Osteocyte (in vitro differentiated cells): ENCODE measurements at places on chromosomes 13 and 19. TPM values are rescaled to one million over a fixed set of nuclear protein-coding genes. Genes with fewer than 3 reads are reported as not detected.

GRCh38 chr19:19542507-19542906 lies 4.4 kb downstream of the CILP2 start:
- no peak overlapping the region for H3K27ac ChIP-seq
- DNase-seq = no peak
- no peaks in the 10 kb centered on the region for H3K36me3 ChIP-seq
- H3K27me3 ChIP-seq = no peaks in the 10 kb centered on the region
- H3K4me1 ChIP-seq = peaks cover 10% of the 10 kb centered on the region
- H3K4me3 ChIP-seq = no peak overlapping the region

GRCh38 chr13:26977541-26977940 lies 194.1 kb downstream of the USP12 start:
- no peaks in the 10 kb centered on the region for H3K36me3 ChIP-seq
- H3K27ac ChIP-seq = no peak overlapping the region
- no peak for DNase-seq
- H3K27me3 ChIP-seq = peaks cover 48% of the 10 kb centered on the region
- no peaks in the 10 kb centered on the region for H3K4me1 ChIP-seq

CGB8 gene
- not detected in 2 replicates for total RNA-seq

TNFSF13B gene
- total RNA-seq = 1.1 and 1.7 TPM in 2 replicates

TNNT1 gene
- not detected in 2 replicates for total RNA-seq

DNA sequence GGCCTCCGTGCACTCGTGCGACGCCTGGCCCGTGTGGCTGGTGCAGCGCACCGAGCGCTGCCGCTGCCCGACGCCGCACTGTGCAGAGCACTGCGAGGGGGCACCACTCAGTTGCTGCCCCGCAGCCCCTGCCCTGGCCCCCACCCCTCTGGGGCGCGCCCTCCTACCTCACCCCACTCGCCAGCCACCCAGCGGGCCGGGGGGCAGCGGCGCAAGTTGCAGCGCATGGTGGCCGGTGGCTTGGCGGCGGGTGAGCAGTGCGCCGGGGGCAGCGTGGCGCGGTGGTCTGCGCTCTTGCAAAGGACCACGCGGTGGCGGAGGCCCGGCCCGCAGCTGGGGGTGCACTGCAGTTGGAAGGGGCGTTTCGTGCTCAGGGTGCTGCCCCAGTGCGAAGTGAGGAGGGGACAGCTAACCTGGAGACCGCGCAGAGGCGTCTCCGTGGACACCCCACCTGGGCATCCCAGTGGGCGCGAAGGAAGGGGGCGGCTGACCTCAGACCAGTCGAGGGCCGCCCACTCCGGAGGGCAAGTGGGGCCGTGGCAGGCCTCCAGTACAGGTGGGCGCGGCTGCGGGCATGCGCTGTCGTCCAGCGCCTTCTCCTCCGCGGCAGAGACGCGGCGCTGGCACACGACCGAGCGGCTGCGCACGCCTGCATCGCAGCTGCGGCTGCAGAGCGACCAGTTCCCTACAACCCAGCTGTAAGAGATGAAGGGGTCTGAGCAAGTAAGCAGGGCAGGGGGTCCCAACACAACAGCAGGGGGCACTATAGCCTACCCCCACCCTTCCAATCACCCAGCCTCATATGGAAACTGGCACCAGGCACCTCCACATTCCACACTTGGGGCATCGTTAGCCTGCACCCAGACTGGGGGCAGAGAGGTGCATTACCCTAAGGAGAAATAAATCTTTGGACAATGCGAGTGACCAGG lies 8.0 kb upstream of the MYO1F start:
- H3K36me3 ChIP-seq = peaks cover 6% of the 10 kb centered on the region
- DNase-seq = no peak
- H3K27me3 ChIP-seq = no peaks in the 10 kb centered on the region
- H3K27ac ChIP-seq = no peak overlapping the region
- H3K4me1 ChIP-seq = no peaks in the 10 kb centered on the region

GRCh38 chr19:18910801-18911436 lies 8.3 kb downstream of the COPE start:
- peaks cover 10% of the 10 kb centered on the region for H3K36me3 ChIP-seq
- H3K4me3 ChIP-seq = no peak overlapping the region
- no peak for DNase-seq
- H3K4me1 ChIP-seq = peaks cover 2% of the 10 kb centered on the region
- H3K27me3 ChIP-seq = no peaks in the 10 kb centered on the region

KLHL1 gene
- total RNA-seq = not detected in 2 replicates

DNA sequence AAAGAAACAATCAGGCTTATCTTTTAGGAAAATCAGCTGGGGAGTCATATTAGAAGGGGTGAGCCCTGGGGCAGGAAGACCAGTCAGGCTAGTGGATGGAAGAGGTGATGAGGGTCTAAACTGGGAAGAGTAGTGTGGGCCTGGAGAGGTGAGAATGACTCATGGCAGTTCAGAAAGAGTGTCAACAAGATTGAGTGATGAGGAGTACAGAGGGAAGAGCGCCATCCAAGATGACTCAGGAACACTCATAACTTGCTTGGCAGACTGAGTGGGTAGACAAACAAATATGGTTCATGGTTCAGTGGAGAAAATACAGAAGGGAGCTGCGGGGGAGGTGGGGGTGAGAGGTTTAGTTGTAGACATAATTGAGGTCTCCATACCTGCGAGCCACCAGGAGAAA lies 17.3 kb upstream of the CLDN10 start:
- H3K4me1 ChIP-seq = peaks cover 3% of the 10 kb centered on the region
- peaks cover 29% of the 10 kb centered on the region for H3K27me3 ChIP-seq
- no peak overlapping the region for H3K27ac ChIP-seq
- no peak for DNase-seq
- no peaks in the 10 kb centered on the region for H3K36me3 ChIP-seq
- H3K4me3 ChIP-seq = no peak overlapping the region

DIAPH3 gene
- 9.2 and 12.2 TPM in 2 replicates for total RNA-seq

- H3K27ac ChIP-seq = peak overlapping the region; percentile 32
- no peak for DNase-seq
- H3K4me3 ChIP-seq = no peak overlapping the region
- H3K36me3 ChIP-seq = peaks cover 29% of the 10 kb centered on the region
- H3K27me3 ChIP-seq = no peaks in the 10 kb centered on the region
These were observed 6.1 kb upstream of the GMIP start for GRCh38 chr19:19649580-19649995.

DNA sequence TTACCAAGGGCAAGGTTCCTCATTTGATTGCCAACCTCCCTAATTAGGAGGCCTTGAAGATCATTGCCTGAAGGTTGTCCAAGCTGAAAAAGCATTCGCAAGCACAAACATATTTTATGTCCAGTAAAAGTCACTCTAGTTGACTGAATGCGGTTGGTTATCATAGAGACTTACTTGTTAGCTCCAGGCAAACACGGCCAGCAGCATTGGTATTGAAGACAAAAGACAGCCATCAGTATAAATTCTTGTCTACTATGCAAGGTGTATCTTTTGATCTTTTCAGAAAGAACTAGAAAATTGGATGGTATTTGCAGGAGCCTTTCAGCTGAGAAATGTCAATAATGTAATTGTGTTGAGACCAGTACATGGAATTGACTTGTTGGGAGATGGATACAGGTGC lies 129.9 kb downstream of the GPC6 start:
- H3K4me3 ChIP-seq = no peak overlapping the region
- DNase-seq = no peak
- no peak overlapping the region for H3K27ac ChIP-seq
- peaks cover 2% of the 10 kb centered on the region for H3K36me3 ChIP-seq
- H3K4me1 ChIP-seq = peaks cover 2% of the 10 kb centered on the region

TNFRSF19 gene
- total RNA-seq = 1.6 and 1.7 TPM in 2 replicates
